ENCODE measurements at places on chromosomes 5 and 9. TPM values are rescaled to one million over a fixed set of nuclear protein-coding genes. Genes with fewer than 3 reads are reported as not detected.
A peak's percentile ranks its signal among the peaks of the same experiment; 100 is the strongest.

CDH9 gene
- total RNA-seq: not detected

- no peak for DNase-seq
Measured at GRCh38 chr5:39132792-39133191, 58.6 kb upstream of the RICTOR start.

DNA sequence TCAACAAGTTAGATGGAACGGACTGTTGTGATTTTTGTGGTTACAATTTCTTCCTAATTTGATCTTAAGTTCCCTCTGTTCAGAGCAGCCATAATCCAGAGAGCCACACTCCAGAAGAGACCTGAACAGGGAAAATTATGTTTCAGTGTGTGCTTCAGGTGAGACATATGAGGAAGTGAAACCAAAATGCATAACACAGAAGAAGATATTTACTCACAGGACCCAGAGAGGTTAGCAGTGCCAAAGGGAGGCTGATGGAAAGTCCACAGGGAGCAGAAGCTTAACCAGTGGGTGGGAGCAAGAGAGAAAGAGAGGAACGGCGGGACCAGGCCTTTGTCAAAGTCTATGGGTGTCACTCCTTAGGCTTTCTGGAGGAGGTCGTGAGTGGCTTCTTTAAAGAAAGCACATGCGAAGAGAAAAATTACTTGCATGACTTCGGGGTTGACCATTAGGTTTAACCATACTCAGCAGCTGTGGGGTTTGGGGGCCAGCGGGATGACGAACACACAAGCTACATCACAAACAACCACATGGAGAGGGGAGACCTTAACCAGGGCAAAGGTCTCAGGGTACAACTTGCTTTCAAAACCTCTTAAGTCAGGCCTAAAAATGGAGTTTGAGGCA, 141.4 kb downstream of the MED10 start:
- DNase-seq: peak; percentile 25

GRCh38 chr5:124504081-124504916, 242.1 kb downstream of the ZNF608 start:
- no peak for DNase-seq

DNA sequence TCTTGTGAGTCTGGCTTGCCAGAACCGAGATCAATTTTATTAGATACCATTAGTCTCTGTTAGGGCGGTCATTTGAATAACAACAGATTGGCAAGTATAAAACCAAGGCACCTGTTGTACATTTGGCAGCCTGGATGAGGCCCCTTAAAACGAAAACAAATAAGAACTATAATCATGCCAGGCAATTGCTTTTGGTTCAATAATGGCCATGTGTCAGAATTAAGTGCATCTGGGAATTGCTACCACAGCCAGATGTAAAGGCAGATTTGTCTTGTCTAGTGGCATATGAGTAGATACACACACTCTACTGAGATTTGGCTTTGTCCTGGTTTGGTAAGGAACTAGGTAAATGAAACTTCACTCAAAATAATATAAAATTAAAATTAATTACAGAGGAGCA, 1046.2 kb upstream of the DMAC1 start:
- no peak for DNase-seq

GRCh38 chr5:105877592-105877991, 1793.1 kb downstream of the EFNA5 start:
- DNase-seq: no peak
